Osteoblast (primary cell): ENCODE measurements at places on chromosomes 6 and 20. TPM values are rescaled to one million over a fixed set of nuclear protein-coding genes. Genes with fewer than 3 reads are reported as not detected.

DNA sequence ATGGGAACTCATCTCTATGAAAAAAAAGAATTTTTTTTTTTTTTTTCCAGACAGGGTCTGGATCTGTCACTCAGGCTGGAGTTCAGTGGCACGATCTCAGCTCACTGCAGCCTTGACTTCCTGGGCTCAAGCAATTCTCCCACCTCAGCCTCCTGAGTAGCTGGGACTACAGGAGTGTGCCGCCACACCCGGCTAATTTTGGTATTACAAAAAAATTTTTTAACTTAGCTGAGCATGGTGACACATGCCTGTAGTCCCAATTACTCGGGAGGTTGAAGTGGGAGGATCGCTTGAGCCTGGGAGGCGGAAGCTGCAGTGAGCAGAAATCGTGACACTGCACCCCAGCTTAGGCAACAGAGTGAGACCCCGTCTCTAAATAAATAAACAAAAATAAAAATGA, 7.5 kb downstream of the DEF6 start:
- H3K27me3 ChIP-seq: peaks cover 7% of the 10 kb centered on the region
- no peak overlapping the region for H3K27ac ChIP-seq
- H3K4me1 ChIP-seq: no peaks in the 10 kb centered on the region

The RUNX2 gene
- total RNA-seq: 30.0 and 35.4 TPM in 2 replicates

DNA sequence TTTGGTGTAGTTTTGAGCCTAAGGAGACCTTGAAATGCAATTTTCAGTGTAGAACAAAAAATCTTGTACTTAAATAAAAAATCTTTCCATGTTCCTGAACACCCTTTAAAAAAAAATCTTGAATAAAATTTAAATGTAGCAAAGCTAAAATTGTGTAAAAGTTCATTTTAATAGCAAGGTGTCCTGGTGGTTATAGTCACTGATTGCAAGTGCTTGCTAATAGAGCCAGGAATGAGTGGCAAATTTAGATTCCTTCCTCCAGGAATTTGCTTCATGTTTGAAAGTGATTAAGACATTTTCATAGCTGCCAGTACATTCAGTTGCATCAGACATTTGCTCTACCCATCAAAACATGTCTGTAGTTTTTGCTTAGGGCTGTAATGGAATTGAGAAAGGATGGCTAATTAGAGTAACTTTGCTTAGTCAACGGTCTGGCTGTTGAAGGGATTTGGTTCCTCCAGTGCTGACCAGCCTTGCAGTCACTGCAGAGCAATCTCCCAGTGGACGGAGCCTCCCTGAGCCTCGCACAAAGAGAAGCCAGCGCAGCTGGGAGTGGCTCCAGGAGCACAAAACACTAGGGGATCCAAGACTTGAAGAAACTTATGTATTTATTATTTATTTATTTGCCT, 36.5 kb downstream of the AKAP12 start:
- peak; percentile 73 for DNase-seq
- H3K4me1 ChIP-seq: peaks cover 9% of the 10 kb centered on the region
- no peaks in the 10 kb centered on the region for H3K27me3 ChIP-seq
- no peak overlapping the region for H3K27ac ChIP-seq

DNA sequence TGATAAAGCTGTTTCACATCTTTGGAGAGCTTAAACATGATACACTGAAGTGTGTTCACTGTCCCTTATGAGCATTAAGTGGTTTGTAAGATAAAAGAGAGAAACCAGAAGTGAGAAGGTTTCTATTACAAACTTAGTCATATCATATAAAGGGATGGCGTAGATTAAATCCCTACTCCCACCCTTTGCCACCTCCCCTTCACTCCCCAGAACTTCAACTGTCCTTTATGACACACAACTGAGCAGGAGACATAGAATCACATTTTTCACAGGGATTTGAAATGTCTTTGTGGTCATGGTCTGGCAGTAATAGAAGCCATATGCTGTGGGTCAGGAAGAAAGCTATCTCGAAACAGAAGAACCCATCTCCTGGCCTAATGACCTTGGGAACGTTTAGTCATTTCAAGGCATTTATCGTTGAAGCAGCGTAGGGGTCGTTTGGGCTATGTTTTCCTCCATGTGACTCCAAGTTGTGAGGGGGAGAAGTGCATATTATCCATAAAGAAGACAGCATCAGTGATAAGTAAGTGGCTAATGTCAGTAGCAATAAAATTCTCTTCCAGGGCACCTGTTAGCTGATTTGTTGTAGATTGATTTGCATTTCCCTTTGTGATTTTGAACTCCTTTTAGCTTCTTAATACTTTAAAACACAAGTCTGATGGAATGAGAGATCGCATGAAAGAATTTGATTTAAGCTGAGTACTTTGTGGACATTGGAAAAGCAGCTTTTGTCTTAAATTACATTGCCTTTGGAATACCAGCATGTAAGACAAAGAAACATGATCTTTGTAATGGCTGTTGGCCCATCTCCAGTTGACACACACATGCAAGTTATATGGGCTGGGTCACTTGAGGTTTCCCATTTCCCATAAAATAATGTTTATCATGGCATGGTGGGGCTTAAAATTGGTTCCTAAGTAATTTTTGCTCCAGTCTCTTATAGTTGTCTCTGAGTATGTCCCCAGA, 501.5 kb upstream of the FLRT3 start:
- DNase-seq: no peak
- no peaks in the 10 kb centered on the region for H3K4me1 ChIP-seq
- H3K27ac ChIP-seq: no peak overlapping the region
- no peak overlapping the region for H3K4me3 ChIP-seq
- H3K27me3 ChIP-seq: no peaks in the 10 kb centered on the region

- no peak overlapping the region for H3K27ac ChIP-seq
- no peak overlapping the region for H3K4me3 ChIP-seq
- H3K4me1 ChIP-seq: peaks cover 48% of the 10 kb centered on the region
- H3K27me3 ChIP-seq: no peaks in the 10 kb centered on the region
- DNase-seq: peak; percentile 17
Measured at GRCh38 chr6:56764081-56764566, 121.4 kb upstream of the DST start.

DNA sequence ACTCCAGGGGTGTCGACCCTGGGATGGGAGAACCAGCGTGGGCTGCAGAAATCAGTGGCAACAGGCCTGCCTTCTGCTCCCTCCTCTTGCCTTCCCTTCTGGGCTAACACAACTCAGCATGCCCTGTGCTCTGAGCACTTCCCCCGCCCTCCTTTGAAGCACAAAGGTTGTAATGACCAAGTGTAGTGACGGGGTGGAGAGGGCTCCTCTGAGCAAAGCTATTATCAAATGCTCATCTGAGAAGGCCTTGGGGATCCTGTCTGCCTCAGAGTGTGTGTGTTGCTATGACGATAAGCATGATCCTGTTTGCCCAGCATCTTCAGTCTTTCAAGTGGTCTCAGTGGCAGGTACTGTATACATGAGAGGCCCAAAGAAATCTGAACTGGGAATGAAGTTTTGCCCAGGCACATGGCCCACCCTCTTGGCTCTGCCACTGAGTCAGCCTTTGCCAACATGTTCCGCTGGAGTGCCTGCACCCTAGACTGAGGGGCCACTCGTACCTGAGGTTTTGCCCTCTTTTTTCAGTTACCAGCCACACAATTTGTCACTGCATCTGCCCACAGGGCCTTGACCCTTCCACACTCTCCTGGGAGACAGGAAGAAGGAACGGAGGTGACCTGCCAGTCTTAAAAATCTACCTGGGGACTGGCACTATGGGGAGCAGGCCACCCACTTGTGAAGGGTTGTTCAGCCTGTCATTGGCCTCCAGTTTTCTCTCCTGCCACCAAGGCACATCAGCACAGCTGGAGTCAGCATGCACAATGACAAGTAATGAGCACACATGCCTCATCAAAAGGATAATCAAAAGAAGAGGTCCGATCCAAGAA, 74.5 kb downstream of the GFOD1 start:
- H3K27me3 ChIP-seq: no peaks in the 10 kb centered on the region
- no peaks in the 10 kb centered on the region for H3K36me3 ChIP-seq
- no peak overlapping the region for H3K27ac ChIP-seq
- peaks cover 10% of the 10 kb centered on the region for H3K4me1 ChIP-seq
- no peak for DNase-seq
- no peak overlapping the region for H3K4me3 ChIP-seq

DNA sequence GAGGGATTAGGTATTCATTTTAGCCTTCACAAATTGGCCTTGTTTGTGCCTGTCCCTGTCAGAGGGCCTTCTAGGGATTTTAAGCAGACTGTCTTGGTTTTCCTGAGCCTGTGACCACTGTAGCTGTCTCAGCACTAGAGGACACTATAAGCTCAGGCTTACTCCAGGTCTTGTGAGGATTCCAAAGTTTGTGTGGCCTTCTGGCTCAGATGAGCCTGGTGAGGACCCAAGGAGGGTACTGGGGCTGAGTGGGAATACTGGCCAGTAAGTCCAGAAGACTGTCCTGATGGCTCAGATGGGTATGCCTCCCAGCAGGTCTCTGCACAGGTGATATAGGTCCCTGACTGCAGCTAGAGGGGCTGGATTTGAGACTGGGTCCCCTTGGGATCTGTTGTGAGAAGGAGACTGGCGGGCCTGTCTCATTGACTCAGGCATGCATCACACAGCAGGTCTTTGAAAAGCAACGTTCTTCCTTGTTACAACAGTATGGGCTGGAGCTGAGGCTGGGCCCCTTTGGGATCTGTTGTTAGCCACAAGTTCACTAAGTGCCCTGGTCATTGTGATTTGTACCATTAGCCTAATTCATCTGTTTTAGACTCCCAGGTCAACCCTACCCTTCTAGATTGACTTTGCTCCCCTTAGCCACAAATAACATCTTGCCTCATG, 26.3 kb upstream of the TFB1M start:
- H3K27ac ChIP-seq: peak overlapping the region; percentile 90
- H3K27me3 ChIP-seq: no peaks in the 10 kb centered on the region
- DNase-seq: no peak
- no peaks in the 10 kb centered on the region for H3K36me3 ChIP-seq
- peaks cover 20% of the 10 kb centered on the region for H3K4me1 ChIP-seq

GRCh38 chr6:112984899-112985298, 637.8 kb downstream of the RFPL4B start:
- no peak for DNase-seq
- no peak overlapping the region for H3K27ac ChIP-seq
- H3K4me3 ChIP-seq: no peak overlapping the region
- H3K27me3 ChIP-seq: no peaks in the 10 kb centered on the region
- H3K4me1 ChIP-seq: peaks cover 9% of the 10 kb centered on the region
- H3K36me3 ChIP-seq: no peaks in the 10 kb centered on the region

GRCh38 chr6:87420360-87420759, 12.6 kb downstream of the CFAP206 start:
- peaks cover 2% of the 10 kb centered on the region for H3K27me3 ChIP-seq
- DNase-seq: no peak
- no peaks in the 10 kb centered on the region for H3K4me1 ChIP-seq
- H3K27ac ChIP-seq: no peak overlapping the region

The KCNQ2 gene
- total RNA-seq: 0.36 TPM in 1 of 2 replicates, not detected in the other
